Dermis microvascular lymphatic vessel endothelial cell (primary cell): ENCODE measurements at places on chromosomes 3 and 15.

GRCh38 chr3:155131104-155131503 lies 51.0 kb downstream of the MME start:
- DNase-seq, result no peak

DNA sequence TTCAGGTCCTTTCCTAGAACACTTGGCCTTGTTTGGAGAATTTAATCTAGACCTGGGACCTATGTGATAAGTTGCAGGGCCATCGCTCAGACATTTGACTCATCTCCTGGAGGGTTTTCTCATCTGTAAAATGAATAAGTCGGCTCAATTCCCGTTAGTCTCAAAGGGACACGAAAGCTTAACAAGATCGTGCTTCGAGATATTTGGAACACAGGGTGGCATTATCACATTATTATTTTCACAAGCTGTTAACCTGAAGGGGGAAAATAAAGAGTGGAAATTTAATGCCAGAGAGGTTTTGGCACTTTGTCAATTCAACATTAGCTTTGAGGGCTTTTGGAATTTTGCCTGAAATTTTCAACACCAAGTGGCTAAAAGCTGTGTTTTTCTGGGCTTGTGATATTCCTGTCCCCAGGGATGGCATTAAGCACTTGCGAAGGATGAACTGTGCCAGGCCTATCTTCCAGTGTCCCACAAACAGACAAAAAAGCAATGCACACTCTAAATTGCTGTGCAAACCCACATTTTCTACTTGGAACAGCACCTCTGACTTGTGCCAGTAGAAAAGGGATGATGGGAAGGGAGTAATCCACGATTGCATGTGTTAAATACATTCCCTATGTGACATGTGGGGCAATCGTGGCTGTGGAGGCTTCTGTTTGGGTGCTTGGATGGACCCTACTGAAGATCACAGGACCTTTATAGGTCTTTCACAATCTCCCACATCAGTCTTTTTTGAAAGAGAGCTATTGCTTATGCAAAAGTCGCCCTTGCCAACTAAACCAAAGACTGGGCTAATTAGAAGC lies 478.7 kb downstream of the MFSD1 start:
- no peak for DNase-seq

DNA sequence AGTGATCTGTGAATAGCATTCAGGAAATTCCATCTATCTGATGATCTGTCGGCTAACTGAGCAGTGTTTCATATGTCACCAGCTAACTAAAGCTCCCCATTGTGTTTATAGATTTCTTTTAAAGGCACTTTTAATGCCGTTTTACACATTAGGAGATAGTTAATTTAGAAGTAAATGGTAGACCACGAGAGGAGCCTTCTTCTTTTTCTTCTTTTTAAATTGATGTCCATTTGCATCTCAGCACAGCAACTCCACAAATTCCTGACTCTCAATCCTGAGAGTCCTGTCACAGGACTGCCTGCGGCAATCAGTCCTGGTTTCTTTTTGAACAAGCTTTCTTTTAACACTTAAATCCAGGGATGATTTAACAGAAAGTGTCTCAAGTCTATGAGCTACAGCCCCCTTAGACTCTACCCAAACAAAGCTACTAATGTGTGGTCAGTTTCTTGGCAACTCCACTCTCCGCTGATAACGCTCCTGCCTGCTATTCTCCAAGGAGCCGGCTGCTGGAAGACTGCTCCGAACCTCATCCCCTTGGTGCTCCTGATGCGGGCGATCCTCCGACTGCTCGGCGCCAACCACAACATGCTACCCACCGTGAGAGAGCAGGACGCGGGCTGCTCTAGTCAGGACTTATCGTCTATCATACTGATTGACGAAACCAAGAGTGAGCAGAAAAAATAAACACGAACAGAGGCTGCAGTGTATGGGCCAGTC lies 421.4 kb downstream of the MECOM start:
- DNase-seq, result peak; percentile 75

GRCh38 chr3:169836078-169836941 lies 23.6 kb upstream of the LRRC34 start:
- DNase-seq, result no peak

DNA sequence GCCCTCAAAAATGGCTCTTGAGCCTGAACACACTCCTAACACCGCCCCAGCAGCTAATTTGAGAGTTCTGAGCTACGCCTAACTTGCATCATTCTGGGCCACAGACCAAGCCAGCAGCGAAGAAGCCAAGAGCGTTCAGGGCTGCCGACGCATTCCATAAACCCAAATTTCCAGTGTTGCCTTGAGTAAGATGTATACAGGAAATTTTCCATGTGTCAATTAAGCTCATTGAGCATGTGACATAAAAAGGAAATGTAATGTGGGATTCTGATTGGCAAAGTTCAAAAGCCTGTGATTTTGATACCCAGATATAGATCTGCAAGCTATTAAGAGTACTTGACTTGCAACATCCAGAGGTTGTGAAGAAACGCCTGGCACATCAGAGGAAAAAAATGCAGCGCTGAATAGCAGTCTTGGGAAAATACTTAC lies 148.6 kb upstream of the NR2F2 start:
- no peak for DNase-seq

- no peak for DNase-seq
Measured at GRCh38 chr15:79549196-79549595, 117.1 kb downstream of the MINAR1 start.

- DNase-seq, result no peak
Measured at GRCh38 chr15:42392309-42393024, 33.2 kb downstream of the CAPN3 start.

- no peak for DNase-seq
Measured at GRCh38 chr3:157125101-157125500, 34.8 kb downstream of the CCNL1 start.

DNA sequence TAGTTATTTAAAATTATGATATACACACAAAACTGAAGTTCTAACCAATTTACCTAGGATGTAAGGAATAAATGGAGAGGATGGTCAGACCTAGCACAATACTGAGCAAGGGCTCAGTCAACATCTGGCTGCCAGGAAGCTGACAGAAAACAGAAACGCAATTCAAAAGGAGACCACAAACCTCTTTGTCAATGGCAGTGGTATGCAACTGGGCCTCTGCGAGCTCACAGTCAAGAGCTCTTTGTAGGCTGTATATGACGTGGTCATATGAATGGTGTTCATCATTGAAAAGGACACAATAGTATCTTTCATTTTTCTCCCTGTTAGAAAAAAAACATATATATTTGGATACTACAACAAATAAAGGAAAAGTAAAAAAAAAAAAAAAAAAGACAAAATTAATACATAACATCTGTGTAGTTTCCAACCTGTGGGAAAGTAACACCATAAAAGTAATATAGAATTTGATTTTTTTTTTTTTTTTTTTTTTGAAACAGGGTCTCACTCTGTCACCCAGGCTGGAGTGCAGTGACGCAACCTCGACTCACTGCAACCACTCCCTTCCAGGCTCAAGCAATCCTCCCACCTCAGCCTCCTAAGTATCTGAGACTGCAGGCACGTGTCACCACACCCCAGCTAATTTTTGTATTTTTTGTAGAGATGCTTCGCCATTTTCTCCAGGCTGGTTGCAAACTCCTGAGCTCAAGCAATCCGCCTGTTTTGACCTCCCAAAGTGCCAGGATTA lies 37.9 kb downstream of the UBR1 start:
- no peak for DNase-seq

DNA sequence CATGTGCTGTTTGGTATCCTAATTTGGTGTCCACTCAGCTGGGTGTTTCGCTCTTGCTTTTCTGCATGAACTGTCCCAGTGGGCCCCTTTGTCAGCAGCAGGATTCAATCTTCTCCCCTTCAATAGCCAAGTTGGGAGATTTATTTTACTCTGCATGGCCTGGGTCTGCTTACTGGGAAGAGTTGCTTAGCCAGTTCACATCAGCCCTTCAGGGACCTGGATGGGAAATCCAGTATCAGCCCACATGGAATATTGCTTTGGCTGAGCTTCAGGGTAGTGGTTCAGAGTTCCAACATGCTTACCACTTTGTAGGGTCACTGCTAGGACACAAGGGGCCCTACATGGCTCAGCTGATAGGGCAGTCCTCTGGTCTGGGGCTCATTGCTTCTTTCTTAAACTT lies 93.0 kb upstream of the BOC start:
- DNase-seq, result no peak

GRCh38 chr3:67384760-67385397 lies 269.5 kb downstream of the SUCLG2 start:
- DNase-seq, result peak; percentile 73

DNA sequence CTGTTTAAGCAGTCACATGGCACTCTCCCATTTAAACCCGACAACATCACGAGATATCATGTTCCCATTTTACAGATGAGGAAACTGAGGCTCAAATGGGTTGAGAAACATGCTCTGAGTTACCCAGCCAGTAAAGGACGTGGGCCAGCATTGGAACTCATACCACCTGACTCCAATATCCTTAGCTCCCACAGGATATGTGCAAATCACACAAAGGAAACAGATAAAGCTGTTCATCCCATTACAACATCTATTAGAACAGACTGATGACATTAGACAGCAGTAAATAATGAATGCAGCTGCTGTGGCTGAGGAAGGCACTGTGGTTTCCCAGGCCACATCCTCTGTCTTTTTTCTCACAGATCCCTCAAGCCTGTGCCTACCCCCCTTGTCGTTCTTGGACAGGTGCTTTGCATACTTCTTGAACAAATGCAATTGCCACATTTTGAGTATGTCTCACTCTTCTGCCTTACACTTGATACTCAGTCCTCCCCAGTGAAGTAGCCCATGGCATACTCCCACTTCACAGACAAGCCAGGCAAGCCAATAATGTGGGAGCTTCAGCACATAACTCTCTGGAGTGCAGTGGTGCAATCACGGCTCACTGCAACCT lies 17.7 kb downstream of the FRMD4B start:
- DNase-seq, result peak; percentile 91

GRCh38 chr3:129045675-129046036 lies 14.9 kb upstream of the GP9 start:
- no peak for DNase-seq

DNA sequence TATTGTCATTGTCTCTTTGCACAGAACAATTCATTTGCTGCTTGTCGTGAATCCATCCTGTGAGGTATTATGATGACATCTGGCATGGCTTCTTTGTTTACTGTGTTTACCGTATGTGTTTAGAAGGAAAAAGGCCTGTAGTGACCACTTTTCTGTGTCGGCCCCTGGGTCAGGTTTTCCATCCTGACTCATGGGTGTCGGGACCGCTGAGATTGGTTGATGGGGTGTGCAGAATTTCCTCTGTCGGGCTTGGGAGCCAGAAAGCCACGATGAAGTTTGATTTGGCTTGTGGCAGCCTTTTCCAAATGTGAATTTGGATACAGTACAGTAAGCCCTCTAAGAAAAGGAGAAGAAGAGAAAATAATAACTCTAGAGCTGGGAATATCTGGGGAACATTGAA lies 113.5 kb downstream of the FNDC3B start:
- peak; percentile 78 for DNase-seq

GRCh38 chr15:80426316-80426715 lies 22.1 kb downstream of the ARNT2 start:
- DNase-seq, result no peak

GRCh38 chr15:98904544-98904943 lies 103.0 kb downstream of the PGPEP1L start:
- peak; percentile 68 for DNase-seq

DNA sequence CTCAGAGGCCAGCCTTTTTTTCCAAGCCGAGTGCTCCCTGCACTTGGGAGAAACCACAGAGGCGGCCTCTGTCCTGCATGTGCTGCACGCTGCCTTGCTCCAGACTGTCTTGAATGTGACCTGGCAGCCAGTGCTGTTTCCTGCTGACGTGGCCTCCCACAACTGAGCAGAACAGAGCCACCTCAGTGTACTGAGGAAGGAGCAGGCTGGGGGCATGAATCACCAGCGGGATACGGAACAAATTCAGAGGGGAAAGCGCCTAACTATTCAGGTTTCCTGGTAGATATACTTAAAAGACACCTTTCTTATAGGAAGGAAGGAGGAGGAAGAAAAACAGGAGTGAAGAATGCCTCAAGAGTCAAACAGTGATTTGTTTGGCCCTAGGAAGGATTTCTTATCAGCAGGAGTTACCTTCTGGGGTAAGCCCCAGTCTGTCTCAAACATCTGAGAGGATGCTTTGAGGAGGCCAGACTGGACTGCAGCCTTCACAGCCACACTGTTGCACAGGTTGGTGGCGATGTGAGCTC lies 114.0 kb downstream of the FNDC3B start:
- no peak for DNase-seq

DNA sequence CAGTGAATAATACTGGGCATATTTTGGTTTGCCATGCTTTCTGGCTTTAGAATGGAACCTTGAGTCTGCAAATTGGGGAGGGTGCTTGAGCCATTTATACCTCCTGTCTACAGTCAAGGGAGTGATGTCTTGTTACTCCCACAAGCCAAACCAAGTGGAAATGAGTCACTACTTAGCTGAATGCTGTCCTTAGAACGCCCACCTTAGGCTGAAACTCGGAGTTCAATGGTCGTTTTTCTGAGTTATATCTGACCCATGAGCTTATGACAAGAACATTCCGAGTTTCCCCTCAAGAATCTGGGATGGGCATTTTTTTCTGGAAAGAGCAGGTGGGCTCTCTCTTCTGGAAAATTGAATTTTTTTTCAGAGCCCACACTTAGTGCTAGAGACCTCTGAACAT lies 17.4 kb upstream of the CLDN18 start:
- no peak for DNase-seq

GRCh38 chr15:98729446-98730042 lies 81.2 kb downstream of the IGF1R start:
- DNase-seq, result no peak

GRCh38 chr15:39269821-39270220 lies 311.1 kb upstream of the THBS1 start:
- peak; percentile 29 for DNase-seq

DNA sequence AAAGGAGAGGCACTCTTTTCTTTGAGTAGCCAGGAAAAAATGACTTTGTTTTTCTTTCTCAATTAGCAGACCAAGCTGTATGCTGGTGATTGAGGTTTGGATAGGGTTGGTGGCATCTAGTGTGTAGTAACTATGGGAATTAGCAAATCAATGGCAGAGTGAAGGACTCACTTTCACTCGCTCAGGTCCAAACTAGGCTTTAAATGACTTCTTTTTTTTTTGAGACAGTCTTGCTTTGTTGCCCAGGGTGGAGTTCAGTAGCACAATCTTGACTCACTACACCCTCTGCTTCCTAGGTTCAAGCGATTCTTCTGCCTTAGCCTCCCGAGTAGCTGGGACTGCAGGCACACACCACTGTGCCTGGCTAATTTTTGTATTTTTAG lies 35.9 kb downstream of the PRKCI start:
- DNase-seq, result no peak
